ENCODE measurements at places on chromosomes 6 and 20.

- DNase-seq, result no peak
Measured at GRCh38 chr6:165768961-165769360, 105.9 kb upstream of the PDE10A start.

GRCh38 chr6:30572148-30572547 is 906 bp downstream of the ABCF1 start:
- no peak for DNase-seq

DNA sequence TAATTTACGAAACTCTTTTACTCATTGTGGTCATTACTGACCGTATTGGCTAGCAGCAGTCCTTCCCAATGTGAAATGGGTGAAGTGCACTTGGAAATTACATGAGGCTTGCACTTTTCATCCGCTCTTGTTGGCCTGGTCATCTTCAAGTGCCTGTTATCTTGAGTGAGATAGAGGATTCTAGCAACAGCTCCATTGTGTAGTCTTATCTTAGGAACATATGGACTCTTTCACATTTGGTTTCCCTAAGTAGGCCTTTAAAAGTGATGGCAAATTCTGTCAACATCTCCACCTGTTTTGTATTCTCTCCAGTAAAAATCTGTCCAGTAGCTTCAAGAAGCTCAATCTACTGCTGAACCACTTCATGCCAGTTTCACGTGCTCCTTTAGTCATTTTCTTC is 114.8 kb upstream of the MARCKS start:
- DNase-seq, result no peak

- peak; percentile 88 for DNase-seq
Measured at GRCh38 chr6:87723170-87724078, 21.4 kb upstream of the AKIRIN2 start.

DNA sequence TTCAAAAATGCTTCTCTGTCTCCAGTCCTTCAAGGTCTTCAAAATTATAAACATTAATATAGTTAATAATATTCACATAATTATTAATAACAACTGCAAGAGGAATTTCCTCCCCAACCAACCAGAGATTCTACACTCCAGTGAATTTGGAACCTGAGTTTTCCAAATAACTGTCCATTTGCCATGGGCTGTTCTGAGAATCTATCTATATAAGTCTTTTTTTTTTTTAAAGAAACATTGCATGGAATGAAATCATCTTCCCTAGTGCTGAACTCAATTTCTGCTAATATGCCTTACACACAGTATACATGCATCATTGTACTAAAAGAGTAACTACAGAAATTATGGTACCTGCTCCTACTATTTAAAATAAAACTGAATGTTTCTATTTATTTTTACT is 113.9 kb downstream of the SLC22A3 start:
- no peak for DNase-seq

GRCh38 chr6:96301781-96302180 is 219.8 kb upstream of the UFL1 start:
- no peak for DNase-seq

DNA sequence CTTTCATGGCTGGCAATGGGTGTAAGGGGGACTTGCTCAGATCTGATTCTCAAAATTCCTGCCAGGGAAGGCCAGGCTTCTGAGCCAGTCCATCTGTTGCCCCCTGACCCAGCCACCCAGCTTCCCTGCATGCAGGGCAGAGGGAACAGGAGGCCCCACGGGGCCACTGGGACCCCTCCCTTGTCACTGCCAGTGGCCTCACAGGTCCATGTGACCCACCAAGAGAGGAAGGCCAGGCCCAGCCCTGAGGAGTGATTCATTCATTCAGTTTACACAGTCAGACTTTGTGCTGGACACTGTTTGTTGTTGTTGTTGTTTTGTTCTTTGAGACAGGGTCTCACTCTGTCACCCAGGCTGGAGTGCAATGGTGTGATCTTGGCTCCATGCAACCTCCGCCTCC is 39.5 kb downstream of the UBE2V1 start:
- no peak for DNase-seq

GRCh38 chr6:97085772-97086171 is 161.2 kb downstream of the KLHL32 start:
- no peak for DNase-seq

GRCh38 chr20:11378252-11378651 is 539.4 kb upstream of the BTBD3 start:
- no peak for DNase-seq

DNA sequence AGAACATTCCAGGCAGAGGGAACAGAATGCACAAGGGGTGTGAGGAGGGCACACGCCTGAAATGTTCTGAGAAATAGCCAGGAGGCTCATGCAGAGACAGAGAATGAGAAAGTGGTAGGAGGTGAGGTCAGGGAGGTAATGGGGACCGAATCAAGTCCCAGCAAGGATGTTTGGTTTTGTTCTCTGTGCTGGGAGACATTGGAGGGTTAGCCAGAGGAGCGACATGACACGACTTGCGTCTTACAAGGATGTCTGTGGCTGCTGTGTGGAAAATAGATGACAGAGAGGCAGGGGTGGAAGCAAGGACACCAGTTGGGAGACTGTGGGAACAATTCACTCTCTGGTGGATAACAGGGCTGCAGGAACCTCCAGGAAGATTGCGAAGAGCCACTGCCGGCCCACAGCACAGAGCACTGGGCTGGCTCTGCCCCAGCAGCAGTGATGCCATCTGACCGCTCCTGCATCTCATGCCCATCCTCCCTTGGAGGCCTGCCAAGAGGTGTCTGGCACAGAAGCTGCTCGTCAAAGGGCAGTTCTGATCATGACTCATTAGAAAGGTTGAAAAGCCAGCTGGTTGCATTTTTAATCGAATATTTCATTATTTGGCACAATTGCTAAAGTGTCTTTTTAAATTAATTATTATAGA is 57.7 kb upstream of the CD83 start:
- no peak for DNase-seq

GRCh38 chr6:119858901-119859300 is 509.3 kb upstream of the MAN1A1 start:
- no peak for DNase-seq

GRCh38 chr20:36424314-36424713 is 117.0 kb upstream of the MYL9 start:
- DNase-seq, result no peak

DNA sequence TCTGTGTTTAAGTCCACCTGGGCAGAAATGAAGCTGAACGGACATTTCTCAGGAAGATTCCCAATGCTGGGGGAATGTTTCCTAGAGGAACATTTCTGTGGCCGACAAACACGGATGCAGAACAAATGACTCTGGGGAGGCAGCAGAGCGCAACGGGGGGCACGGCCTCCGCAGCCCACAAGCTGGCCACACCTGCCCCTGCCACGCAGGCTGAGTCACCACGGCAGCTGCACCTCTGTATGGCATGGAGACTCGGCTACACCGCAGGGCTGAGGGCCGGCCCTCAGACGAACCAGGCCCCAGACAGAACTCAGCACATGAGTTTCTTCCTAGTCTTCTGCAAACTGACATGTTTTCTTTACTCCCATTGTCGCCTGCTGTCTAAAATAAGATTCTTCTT is 10.0 kb upstream of the PRR18 start:
- DNase-seq, result no peak
